ENCODE measurements at places on chromosomes 11 and 22. TPM values are rescaled to one million over a fixed set of nuclear protein-coding genes. Genes with fewer than 3 reads are reported as not detected.

Gene TNRC6B
- 39.3 TPM for total RNA-seq

Gene APOA1
- total RNA-seq = not detected

Gene SPDYC
- total RNA-seq = not detected

GRCh38 chr11:83219095-83219494 is 25.6 kb downstream of the ANKRD42 start:
- H3K27ac ChIP-seq = no peak overlapping the region
- no peaks in the 10 kb centered on the region for H3K27me3 ChIP-seq
- peaks cover 9% of the 10 kb centered on the region for H3K36me3 ChIP-seq
- DNase-seq = peak; percentile 25

- no peaks in the 10 kb centered on the region for H3K4me1 ChIP-seq
- no peak overlapping the region for H3K4me3 ChIP-seq
- no peak overlapping the region for H3K27ac ChIP-seq
- DNase-seq = no peak
Measured at GRCh38 chr22:30872285-30873041, 96.1 kb downstream of the MORC2 start.

GRCh38 chr22:17943533-17944249 is 80.7 kb downstream of the MICAL3 start:
- no peaks in the 10 kb centered on the region for H3K27me3 ChIP-seq
- no peak for DNase-seq
- H3K27ac ChIP-seq = peak overlapping the region; percentile 22
- H3K4me3 ChIP-seq = no peak overlapping the region
- peaks cover 15% of the 10 kb centered on the region for H3K4me1 ChIP-seq
- H3K36me3 ChIP-seq = no peaks in the 10 kb centered on the region

DNA sequence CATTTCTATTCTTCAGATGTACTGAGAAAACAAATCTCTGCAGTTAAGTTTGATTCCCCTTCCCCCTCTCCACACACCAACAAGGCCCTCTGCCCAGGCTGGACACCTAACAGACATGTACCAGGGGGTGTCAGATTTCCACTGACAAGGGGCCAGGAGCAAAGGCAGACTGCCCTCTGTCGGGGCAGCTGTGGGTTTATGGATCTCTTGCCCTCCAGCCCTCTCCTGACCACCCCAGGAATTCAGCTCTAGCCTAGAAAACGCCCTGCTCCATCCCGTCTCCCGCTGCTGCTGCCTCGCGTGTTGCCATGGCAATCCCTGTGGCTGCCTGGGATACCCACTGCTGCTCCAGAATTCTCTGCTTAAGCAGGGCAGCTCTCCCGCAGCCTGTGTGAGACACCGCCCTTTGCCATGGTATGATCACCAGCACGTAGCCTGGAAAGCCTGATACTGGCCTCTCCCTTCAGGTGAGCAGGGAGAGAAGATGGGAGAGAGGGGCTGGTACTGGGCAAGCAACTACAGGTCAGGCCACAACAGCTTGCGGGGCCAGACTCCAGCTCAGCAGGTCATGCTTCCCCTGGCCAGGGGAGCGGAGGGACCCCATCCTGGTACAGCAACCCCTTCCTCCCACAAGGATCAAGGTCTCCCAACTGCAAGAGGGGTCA is 41.6 kb downstream of the BUD13 start:
- H3K4me3 ChIP-seq = no peak overlapping the region
- peaks cover 7% of the 10 kb centered on the region for H3K4me1 ChIP-seq
- no peak overlapping the region for H3K27ac ChIP-seq
- peaks cover 8% of the 10 kb centered on the region for H3K27me3 ChIP-seq

All from MCF 10A (cell line).